AML-193 (cell line): ENCODE measurements at places on chromosomes 11 and 22.

- no peak for DNase-seq
These were observed 720.0 kb upstream of the API5 start for GRCh38 chr11:42591841-42592240.

DNA sequence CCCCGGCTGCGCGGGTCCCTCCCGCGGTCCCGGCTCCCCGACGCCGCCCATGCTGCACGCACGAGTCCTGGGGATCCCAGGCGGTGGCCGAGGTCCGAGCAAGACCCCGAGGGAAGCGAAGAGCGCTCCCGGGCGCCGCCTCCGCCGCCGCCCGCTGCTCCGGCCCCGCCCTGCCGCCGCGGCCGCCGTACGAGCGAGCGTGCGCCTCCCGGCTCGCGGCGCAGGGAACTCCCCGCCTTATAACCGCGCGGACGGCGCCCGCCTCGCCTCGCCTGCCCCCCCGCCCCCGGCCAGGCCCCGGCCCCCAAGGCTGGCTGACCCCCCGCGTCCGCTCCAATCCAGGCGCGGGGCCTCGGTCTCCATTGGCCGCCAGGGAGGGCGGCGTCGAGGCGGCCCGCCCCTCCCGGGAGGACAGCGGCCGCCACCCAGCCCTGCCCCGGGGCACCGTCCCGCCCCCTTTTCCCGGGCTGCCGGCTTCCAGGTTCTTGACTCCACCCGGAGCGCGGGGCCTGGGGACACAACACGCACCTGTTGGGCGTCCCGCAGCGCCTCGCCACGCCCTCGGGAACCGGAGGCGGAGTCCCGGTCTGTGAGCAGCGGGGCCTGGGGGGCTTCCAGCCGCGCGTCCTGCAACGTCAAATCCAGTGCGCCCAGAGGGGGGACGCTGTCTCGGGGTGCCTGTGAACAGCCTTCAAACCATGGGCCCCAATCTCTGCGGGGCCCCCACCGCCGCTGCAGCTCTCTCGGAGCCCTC lies at the start of gene FADS3:
Gene FADS3, minus strand, starts transcription at position 215 of the 754 bp plus-strand sequence. Its CDS starts 164 bp downstream, at position 51.
- DNase-seq, result peak; percentile 22

- no peak for DNase-seq
These were observed 13.1 kb downstream of the MPPED1 start for GRCh38 chr22:43424666-43425630.

DNA sequence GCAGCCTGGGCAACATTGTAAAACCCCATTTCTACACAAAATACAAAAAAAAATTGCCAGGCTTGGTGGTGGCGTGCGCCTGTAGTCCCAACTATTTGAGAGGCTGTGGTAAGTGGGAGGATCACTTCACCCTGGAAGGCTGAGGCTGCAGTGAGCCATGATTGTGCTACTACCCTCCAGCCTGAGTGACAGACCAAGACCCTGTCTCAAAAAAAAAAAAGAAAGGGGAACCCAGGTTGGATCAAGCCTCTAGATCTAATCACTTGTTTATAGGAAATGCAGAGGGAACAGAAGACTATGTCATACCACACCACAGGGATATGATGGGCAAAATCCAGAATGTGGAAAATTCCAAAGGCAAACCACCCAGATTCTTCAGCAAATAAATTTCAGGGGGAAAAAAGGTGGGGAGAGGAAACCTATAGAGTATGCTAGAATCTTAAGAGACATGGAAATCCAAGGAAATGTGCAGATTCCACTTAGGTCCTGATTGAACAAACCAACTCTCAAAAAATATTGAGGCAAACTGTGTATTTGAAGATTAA lies 16.5 kb upstream of the MALAT1 start:
- DNase-seq, result no peak

DNA sequence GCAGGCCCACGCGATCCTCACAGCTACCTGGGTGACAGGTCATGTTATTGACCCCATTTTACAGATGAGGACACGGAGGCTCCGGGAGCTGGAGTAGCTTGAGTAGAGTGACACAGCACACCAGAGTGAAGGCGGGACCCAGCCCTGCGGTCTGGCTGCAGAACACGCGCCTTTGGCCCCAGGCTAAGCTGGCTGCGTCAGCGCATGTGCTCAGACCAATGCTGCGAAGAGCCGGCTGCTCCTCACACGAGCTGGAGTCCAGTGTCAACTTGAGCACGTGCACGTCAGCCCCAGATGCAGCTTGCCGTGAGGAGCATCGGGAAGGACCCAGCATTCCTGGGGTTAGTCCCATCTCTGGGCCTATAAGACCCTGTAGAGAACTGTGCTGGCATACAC lies 49.9 kb downstream of the SCUBE1 start:
- DNase-seq, result no peak

DNA sequence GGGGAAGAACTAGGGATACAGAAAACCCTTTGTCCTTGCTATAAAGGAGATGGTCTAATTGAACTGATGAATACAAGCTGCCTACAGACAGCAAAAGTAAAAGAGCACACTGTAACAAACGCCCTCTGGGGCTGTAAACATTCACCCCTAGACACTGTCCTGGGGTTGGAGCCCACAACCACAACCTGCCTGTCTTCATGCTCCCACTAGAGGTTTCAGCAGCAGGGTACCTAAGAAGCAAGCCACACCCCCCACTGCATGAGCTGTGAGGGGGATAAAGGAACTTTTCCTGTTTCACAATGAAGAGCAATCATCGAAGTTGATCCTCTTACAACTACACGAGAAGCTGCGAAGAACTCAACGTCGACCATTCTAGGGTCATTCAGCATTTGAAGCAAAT lies 90.5 kb upstream of the LUZP2 start:
- DNase-seq, result no peak

GRCh38 chr22:43474161-43475101 lies 62.6 kb downstream of the MPPED1 start:
- DNase-seq, result no peak

- peak; percentile 28 for DNase-seq
These were observed 19.3 kb downstream of the SCARF2 start for GRCh38 chr22:20418211-20418788.
